Skin of body (tissue), 3 donors: ENCODE measurements at places on chromosomes 16 and 17.
A peak's percentile ranks its signal among the peaks of the same experiment; 100 is the strongest.

DNA sequence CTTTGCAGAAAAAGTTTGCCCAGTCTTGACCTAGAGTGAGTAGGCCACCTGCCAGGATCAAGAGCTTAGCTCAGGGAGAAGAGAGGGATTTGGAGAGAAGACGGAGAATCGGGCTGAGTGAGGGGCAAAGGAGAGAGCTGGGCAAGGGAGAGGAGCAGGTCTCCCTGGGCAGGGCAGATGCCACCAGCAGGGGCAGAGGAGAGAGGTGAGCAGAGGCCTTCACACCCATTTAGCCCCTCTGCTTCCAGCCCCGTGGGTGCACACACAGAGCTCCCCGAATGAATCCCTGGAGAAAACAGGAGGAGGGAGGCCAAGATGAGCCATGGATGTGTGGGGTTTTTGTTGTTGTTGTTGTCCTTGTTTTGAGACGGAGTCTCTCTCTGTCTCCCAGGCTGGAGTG lies 29.2 kb downstream of the TBX4 start:
- no peak for DNase-seq

GRCh38 chr17:31830971-31831858 lies 27.8 kb downstream of the COPRS start:
- no peak for DNase-seq

DNA sequence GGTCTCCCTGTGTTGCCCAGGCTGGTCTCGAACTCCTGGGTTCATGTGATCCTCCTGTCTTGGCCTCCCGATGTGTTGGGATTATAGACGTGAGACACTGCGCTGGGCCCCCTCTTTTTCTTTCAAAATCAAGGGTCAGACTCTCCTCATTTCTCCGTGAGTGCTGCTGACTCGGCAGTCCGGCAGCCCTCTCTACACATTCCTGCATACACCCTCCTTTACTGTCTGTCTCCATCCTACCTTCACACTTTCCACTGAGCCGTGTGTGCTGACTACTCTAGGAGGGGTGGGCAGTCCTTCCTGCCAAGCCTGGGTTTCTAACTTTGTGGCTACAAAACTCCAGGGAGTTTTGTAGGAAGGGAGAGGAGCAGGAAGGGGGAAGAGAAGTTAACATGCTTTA lies 195.2 kb downstream of the PARN start:
- no peak for DNase-seq

DNA sequence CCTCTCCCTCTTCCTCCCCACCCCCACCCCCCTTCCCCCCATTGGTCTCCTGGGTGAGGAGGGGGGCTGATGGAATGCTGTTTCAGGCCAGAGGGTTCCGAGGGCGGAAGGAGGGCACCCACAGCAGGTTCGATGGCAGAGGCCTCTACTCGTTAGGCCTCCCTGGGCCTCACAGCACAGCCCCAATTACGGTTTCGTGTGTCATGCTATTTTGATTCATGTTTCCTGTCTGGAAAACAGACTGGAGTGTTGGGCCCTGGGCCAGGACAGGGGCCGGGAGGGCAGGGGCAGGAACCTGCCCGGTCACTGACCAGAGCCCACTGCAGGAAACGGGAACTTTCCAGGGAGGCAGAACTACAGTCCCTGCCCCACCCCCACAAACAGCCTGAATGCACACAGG lies 138.2 kb downstream of the C16orf95 start:
- DNase-seq = peak; percentile 14

- DNase-seq = no peak
Observed at GRCh38 chr17:31099016-31099415, 4.2 kb downstream of the NF1 start.

GRCh38 chr17:82384730-82385481 lies 13.3 kb downstream of the UTS2R start:
- no peak for DNase-seq

GRCh38 chr16:10428433-10429168 lies 42.7 kb downstream of the ATF7IP2 start:
- DNase-seq = no peak

DNA sequence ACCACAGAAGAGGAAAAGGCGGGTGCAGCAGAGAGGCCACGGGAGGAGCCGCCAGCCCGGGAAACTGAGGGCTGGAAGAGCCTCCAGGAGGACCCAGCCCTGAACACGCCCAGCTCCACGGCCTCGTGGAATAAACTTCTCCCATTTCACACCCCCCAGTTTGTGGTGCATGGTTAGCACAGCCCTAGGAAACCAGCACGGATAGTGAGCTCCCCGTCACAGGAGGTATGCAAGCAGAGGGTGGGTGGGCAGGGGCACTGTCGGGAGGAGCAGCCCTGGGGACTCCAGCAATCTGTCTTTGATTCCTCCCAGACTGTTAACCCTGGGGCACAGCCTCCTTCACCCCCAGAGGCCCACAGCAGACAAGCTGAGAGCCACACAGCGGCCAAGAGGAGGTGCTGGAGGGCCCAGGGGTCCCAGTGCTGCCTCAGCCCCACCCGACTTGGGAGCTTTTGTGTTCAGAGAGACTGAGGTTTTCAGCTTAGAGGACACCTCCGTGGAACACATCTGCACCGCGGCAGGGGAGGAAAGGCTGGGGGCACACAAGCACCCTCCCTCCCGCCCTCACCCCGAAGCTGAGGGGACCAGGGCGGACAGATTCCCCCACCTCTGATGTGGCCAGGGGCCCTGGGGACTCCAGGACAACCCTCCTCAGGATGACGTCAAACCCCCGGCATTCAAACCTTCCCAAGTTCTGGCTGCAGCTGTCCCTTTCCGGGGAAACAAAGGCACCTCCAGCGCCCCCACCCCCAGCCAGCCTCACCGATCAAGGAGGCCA lies 1.7 kb upstream of the IL17C start:
- DNase-seq = no peak

DNA sequence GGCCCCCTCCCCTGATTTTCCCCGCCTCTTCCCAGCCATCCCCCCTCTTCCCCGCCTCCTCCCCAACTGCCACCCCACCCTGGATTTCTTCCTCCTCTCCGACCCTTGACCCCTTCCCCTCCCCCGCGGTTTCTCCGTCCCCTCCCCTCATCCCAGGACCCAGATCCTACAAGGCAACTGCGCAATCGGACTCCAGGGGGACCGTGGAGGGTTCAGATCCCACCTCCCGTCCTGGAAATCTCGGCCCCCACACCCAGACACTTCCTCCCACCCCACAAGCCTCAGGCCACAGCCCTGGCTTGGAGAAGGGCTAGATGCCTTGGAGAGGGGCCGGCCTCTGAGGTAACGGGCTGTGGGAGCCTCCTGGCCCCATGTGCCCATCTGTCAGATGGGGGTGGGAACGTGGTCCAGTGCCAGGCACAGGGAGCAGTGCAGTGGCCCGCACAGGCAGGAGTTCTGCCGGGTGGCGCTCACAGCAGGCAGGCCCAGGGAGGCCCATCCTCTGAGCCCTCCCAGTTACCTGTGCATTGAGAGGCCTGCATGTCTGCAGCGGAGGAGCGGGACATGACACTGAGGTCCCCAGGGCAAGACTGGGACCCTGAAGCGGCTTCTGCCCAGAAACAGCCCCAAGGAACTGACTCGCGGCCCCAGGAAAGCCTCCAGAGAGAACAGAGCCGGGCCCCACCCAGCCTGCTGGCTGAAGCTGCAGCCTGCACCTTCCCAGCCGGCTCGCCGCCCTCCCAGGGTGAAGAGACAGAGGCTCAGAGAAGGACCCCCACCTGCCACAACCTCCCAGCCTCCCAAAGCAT lies 16.7 kb downstream of the ZNF423 start:
- no peak for DNase-seq

DNA sequence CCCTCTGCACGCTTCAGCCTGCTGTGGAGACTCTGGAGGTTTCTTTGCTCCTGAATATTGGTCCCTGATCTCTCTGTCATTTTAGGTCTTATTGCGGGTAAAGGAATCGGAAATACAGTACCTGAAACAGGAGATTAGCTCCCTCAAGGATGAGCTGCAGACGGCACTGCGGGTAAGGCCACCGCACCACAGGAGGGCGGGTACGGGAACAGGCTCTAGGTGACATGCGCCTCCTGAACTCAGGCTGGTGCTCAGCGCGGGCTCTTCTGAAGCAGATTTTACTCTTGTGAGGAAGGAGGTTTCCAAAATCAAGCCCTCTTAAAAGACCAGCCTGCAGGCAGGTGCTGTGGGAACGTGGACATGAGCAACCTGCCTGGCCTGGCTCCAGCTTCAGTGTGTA lies 29.8 kb downstream of the PLD6 start:
- DNase-seq = no peak

DNA sequence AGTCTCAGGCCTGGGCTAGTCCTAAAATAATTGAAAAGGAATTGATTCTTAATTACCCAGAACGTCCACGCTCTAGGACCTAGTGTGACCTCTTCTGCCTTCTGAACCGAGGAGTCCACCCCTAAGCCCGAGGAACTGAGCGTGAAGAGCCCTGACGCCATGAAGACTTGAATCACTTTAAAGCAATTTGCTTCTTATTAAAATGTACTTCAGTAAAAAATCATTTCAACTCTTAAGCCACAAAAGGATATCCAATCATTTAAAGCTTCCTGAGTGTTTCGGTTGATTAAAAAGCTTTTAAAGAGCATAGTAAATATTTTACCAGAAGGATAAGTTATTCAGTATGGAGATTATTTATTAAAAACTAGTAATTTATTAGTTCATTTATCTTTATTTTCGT lies 11.6 kb downstream of the HSBP1 start:
- no peak for DNase-seq

GRCh38 chr16:65621640-65622039 lies 499.8 kb upstream of the CDH11 start:
- DNase-seq = no peak

- peak; percentile 57 for DNase-seq
Observed at GRCh38 chr17:55722016-55722736, 488 bp downstream of the TMEM100 start.

GRCh38 chr17:40671282-40671681 lies 6.3 kb upstream of the KRT222 start:
- DNase-seq = no peak

DNA sequence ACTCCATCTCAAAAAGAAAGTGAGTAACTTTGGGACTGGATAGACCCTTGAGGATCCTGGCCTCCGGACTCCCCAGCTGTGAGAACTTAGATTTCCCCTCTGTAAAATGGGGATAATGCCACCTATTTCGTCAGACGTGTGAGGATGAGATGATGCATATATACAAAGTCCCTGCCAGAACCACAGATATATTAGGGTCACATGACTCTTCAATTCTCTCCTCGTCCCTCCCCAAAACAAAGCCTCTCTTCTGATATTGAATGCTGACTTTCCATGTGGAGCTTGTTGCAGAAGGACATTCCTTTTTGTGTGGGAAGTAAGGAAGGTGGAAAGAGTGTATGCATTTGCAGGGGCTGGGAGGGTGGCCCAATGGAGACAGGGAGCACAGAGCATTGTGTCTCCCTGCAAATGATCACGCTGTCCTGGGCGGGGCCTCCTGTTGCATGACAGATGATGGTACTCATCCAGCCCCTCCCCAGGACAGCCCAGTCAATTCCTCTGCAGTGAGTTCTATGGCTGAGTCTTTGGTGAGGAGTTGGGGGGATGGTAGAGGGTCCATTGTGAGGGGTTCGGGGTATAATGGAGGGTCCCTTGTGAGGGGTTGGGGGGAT lies 35.1 kb upstream of the MGAT5B start:
- DNase-seq = no peak

GRCh38 chr16:75590920-75591843 lies 25.0 kb downstream of the GABARAPL2 start:
- DNase-seq = peak; percentile 87

GRCh38 chr17:78976907-78977680 lies 2.6 kb downstream of the LGALS3BP start:
- no peak for DNase-seq

- DNase-seq = no peak
Observed at GRCh38 chr17:6686026-6686425, 27.1 kb downstream of the SLC13A5 start.

- no peak for DNase-seq
Observed at GRCh38 chr17:82670661-82671450, 22.6 kb upstream of the WDR45B start.

DNA sequence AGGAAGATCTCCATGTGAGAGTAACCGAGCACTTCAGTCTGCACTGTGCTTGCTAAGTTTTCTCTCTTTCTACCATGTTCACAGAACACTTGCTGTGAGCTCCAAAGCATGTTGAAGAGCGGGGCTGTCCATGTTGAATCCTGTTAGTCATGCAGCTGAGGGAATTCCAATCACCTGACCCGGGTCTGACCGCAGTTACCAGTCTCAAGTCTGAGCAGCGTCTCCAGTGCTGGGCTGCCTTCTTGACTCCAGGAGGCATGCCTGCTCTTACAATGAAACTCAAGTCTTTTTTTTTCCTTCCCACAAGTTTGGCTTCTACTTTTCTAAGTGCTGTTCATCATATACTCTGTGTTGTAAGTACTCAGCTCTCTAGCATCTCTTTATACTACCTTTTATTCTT lies 44.3 kb downstream of the HOXB1 start:
- DNase-seq = no peak

DNA sequence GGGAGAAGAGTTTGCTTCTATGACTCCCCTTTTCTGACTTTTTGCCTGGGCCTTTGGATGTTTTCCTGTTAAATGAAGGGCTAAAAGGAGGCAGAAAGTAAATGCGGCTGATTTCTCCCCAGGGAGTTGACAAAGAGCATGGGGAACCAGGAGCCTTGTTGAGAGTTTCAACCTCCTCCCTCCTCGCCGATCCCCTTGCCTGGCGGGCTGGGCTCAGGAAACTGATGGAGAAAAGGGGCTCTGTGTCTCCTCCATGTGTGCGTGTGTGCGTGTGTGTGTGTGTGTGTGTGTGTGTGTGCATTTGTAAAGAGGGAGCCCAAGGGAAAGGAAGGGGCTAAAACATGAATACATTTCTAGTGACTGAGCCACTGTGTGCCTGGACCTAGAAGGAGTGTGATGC lies 94.5 kb downstream of the ZDHHC7 start:
- DNase-seq = no peak

DNA sequence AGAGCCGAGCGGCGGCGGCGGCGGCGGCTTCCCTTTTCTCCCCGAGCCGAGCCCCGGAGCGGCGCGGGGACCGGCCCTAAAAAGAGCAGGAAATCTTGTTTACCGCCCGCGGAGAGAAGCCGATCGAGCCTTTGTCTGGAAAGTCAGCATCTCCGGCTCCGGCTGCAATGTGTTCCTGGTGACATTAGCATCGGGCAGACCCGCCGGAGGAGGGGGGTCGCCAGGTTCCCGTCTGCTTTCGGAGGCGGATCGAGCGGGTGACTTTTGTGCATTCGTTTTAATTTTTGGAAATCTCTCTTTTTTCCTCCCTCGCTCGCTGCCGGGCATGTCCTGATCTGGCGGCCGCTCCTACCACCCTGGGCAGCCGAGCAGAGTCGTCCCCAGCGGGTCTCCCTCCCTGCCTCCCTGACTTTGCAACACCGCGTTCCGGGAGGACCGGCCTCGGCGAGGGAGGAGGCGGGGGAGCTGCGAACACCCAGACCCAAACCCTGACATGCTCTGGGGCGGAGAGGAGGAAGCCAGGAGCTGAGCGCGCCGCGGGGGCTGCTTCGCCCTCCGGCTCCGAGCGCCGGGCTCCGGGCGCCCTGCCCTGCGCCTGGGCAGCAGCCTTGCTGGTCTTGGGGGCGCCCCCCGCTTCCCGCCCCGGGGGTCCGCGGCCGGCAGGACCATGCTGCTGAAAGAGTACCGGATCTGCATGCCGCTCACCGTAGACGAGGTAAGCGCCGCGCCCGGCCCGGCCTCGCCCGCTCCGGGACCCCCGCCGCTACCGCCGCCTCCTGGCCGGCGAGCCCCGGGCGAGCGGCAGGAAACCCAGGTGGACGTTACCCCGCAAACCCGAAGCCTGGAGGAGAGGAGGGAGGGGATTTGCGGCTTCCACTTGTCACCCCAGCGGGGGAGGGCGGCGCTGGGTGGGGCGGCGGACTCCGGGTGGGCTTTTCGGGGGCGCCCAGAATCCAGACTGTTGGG lies 690 bp downstream of the PITPNC1 start:
- DNase-seq = peak; percentile 54
